ENCODE measurements at places on chromosomes 3 and 15.

GRCh38 chr15:23038726-23039142 lies 635 bp downstream of the TUBGCP5 start:
- H3K36me3 ChIP-seq, result peaks cover 7% of the 10 kb centered on the region
- H3K4me3 ChIP-seq, result peak overlapping the region; percentile 94
- no peaks in the 10 kb centered on the region for H3K27me3 ChIP-seq
- peaks cover 9% of the 10 kb centered on the region for H3K4me1 ChIP-seq
- H3K27ac ChIP-seq, result no peak overlapping the region

DNA sequence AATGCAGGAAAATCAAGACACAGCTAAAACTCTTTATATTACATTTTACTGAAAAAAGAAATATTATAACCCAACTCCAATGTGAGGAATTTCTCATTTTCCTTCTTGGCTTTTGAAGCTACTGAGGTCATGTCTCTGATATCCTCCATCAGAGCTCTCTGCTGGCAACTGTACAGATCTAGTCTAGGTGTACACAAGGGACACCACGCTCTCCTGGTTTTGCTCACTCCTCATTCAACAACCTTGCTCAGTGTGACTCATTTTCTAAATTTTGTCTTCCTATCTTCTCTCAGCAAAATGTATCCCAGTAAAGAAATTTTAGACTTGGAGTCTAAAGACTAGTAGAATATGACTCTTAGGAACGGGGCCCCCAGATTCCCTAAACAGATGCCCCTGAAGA lies 144.3 kb downstream of the KCNMB2 start:
- H3K27ac ChIP-seq, result no peak overlapping the region
- DNase-seq, result no peak
- H3K27me3 ChIP-seq, result no peaks in the 10 kb centered on the region
- no peaks in the 10 kb centered on the region for H3K36me3 ChIP-seq
- peaks cover 7% of the 10 kb centered on the region for H3K4me1 ChIP-seq

- no peaks in the 10 kb centered on the region for H3K27me3 ChIP-seq
- no peaks in the 10 kb centered on the region for H3K4me1 ChIP-seq
- no peak overlapping the region for H3K4me3 ChIP-seq
- no peak for DNase-seq
- H3K27ac ChIP-seq, result no peak overlapping the region
Observed at GRCh38 chr3:184450547-184450946, 70.7 kb downstream of the CHRD start.

- no peak for DNase-seq
- H3K4me3 ChIP-seq, result no peak overlapping the region
- no peaks in the 10 kb centered on the region for H3K4me1 ChIP-seq
Observed at GRCh38 chr15:35439291-35439690, 106.7 kb downstream of the DPH6 start.
